ENCODE measurements at places on chromosomes 7 and 10. TPM values are rescaled to one million over a fixed set of nuclear protein-coding genes. Genes with fewer than 3 reads are reported as not detected.

Gene C10orf95
- polyA plus RNA-seq: not detected

Gene ITIH5
- polyA plus RNA-seq: 47.3 TPM

Gene SLC35G1
- 4.6 TPM for polyA plus RNA-seq

Gene AKR1C8
- polyA plus RNA-seq: not detected

Gene LBX1
- polyA plus RNA-seq: 2.5 TPM

Gene ZNF117
- 24.6 TPM for polyA plus RNA-seq

Gene CALML5
- not detected for polyA plus RNA-seq

- no peak for DNase-seq
Measured at GRCh38 chr7:2726316-2727018, 38.5 kb downstream of the AMZ1 start.

DNA sequence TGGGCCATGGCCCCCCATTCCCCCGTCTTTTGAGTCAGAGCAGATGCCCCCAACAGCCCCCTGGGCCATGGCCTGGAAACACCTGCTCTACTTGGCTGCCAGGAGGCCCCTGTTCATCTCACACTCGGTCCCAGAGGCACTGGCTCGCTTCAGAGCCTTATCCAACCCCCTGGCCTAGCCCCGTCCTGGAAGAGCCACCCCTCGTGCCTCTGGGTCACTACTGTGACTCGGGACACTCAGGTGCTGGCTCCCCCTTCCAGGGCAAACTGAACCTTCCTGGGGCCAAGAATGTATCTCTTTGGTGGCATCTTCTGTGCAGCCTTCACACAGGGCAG lies 7.0 kb downstream of the POLR2J start:
- no peak for DNase-seq

DNA sequence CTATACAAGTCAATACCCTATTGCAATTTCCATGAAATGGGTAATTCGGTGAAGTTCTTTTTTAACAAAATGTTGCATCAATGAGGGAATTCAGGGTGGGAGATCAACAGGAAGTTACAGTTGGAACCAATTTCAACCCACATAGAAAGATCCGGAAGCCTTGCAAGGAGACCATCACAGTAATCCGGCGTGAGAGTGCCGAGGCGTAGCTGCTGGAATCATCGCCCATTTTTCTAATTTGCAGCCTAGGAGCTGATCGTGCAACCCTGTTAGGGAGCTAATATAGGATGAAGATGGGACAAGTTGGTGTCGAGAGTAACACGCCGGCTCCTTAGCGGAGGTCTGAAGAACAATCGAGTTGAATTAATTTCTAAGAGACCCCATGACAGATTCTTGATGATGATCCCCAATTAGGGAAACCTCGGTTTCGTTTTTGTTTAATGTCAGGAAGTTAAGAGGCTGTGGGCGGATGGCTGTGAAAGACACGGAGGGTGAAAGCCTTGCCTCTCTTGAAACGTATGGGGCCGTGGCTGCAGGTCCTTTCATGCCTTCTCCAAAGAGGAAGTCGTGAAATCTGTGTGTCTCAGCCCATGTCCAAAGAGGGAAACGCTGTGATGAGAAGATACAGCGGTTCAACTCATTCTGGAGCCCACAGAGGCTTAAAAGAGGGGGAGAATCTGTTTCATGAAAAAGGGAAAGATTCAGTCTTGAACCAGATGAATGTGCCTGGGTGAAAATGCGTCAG lies 51.2 kb upstream of the CARD11 start:
- DNase-seq: no peak

GRCh38 chr7:112089551-112089950 lies 116.6 kb downstream of the DOCK4 start:
- DNase-seq: no peak

DNA sequence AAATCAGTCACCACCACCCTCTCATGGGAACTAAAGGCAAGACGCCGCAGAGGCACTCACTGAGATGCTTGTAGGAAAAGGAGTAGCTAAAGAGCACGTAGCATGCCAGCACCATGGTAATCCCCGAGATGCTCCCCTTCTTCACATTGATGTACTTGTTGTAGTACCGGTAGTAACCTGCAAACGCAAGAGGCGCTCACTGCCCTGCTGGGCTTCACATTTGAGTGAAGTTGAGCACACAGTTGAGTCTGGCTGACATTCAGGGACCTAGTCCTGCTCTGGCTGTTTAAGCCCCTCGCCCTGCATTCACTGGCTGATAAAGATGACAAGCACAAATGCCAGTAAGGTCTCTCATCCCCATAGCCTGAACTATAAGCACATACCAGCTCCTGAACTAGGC lies 6.9 kb downstream of the ATP5MF start:
- DNase-seq: no peak

DNA sequence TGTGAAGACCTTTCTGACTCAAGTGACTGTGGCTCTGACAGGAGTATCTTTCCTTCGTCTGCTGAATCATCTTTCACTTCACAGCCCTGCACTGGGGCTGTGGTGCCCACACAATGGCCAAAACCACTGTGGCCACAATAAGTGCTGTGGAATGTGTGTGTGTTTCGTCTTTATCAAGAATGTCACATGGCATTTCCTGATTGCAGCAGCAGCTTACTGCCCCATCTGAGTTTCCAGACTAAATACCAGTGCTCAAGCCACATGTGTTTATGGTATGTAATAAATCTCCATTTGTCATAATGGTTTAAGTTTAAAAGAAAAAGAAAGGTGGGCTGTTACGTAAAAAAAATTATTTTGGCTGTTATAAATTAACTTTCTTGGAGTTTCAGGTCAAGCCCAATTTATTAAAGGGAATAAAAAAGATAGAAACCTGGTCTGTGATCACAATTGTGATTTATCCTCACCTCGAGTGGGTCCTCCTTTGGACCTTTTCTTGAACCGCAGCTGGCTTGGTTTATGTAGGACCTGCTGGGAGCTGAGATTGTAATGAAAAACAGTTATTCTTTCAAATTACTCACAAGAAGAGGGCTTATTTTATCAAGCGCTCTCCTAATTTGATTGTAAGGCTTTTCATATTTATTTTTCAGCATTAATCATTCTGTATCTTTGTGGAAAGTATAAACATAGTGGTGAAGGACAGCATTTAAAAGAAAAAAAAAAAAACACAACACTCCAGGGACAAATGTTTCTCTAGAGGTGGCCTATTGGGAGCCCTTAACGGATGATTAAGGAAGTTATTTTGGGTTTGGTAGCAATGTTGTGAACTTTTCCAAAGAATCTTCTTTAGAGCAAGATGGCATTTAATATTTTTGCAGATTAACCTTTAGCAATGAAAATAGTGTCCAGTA lies 116.2 kb downstream of the LRMDA start:
- no peak for DNase-seq

GRCh38 chr7:73903321-73904218 lies 42.6 kb downstream of the TMEM270 start:
- no peak for DNase-seq

- no peak for DNase-seq
Measured at GRCh38 chr10:46248651-46249146, 38.1 kb upstream of the ANTXRL start.

GRCh38 chr10:112282086-112282485 lies 1.1 kb upstream of the TECTB start:
- no peak for DNase-seq

- DNase-seq: no peak
Measured at GRCh38 chr7:34759477-34760125, 101.6 kb downstream of the NPSR1 start.

- peak; percentile 53 for DNase-seq
Measured at GRCh38 chr7:93147363-93147762, 822 bp downstream of the SAMD9L start.

DNA sequence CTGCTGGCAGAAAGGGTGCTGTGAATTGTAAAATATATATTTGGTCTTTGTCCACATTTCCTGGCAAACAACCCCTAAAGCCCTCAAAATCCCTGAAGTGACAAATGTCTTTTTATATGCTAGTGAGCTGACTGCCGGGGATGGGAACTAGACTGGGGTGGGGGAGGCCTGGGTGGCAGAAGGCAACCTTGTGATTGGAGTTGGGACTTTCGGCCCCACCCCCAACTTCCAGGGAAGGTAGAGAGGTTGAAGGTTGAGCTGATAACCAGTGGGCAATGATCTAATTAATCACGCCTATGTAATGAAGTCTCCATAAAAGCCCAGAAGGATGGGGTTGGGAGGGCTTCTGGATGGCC lies 2.7 kb downstream of the EPHA1 start:
- DNase-seq: no peak

GRCh38 chr7:140358412-140359051 lies 39.8 kb downstream of the SLC37A3 start:
- DNase-seq: no peak

GRCh38 chr7:12713625-12714378 lies 26.4 kb downstream of the ARL4A start:
- no peak for DNase-seq
